ENCODE measurements at places on chromosomes 5 and 9.

DNA sequence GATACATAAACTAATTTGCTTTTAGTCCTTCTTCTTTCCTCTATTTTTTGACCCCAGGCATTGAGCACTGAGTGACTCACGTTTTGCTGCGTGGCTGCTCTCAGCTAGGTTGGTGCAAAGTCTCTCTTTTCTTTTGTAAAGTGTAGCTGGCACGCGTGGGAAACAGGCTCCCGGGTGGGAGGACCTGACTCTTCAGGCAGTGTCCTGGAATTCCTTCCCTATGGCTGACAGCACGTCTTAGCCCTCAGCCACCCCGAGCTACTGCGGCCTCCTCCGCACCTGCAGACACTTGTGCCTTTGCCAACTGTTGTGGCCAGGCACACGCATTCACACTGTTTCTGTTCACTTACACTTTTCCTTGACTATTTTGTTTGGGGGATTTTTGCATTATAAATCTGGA lies 877 bp upstream of the SCGB3A1 start:
- no peak for DNase-seq

GRCh38 chr9:76701441-76702039 lies 62.7 kb upstream of the PCA3 start:
- DNase-seq, result no peak

GRCh38 chr5:116671211-116671736 lies 96.7 kb upstream of the SEMA6A start:
- DNase-seq, result no peak

- DNase-seq, result peak; percentile 61
Measured at GRCh38 chr5:154850255-154851062, at the start of gene FAXDC2. TSS of gene FAXDC2 (minus strand) at chr5:154850603. CDS start at chr5:154838178, 12,425 bp downstream.

GRCh38 chr5:50463047-50463446 lies 22.0 kb upstream of the EMB start:
- no peak for DNase-seq

DNA sequence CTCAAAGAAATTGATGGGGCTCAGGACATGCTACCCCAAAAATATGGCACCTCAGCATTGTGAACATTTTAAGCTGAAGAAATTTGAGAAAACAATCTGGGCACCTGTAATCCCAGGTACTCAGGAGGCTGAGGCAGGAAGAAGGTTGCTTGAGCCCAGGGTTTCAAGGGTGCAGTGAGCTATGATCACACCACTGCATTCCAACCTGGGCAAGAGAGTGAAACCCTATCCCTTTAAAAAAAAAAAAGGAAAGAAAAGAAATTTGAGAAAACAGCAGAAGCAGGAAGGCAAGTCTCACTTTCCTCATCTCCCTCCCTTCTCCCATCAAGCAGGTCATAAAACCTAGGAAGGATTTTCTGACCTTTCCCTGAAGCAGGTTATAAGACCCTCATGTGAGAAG lies 23.6 kb downstream of the TPD52L3 start:
- no peak for DNase-seq

- DNase-seq, result peak; percentile 38
Measured at GRCh38 chr9:34589636-34590380, at the start of gene CNTFR. TSS of gene CNTFR (minus strand) at chr9:34589724. CDS start at chr9:34568981, 20,743 bp downstream.

GRCh38 chr9:116267021-116267420 lies 113.4 kb downstream of the PAPPA start:
- DNase-seq, result no peak

DNA sequence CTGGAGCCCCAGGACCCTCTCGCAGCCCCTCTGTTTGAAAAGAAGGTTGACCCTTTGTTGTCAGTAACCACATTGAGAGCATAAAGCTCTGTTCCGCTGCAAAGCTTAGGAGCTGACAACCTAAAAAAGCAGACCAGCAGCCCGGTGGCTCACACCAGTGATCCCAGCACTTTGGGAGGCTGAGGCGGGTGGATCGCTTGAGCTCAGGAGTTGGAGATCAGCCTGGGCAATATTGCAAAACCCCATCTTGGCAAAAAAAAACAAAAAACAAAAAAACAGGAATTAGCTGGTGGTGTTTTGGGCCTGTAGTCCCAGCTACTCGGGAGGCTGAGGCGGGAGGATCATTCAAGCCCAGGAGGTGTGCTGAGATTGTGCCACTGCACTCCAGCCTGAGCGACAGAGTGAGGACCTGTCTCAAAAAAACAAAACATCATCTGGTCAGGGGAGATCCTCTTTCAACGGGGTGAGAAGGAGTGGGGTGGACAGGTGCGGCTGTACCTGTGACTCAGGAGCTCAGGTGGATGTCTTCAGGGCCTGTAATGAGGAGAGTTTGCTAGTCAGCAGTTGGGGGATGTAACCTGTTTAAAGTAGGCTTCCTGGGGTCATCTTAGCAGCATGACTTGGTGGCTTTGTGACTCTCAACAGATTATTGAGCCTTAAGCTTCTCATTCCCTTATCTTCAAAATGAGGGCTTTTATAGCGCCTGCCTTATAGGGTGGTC lies 694 bp upstream of the REEP2 start:
- no peak for DNase-seq

DNA sequence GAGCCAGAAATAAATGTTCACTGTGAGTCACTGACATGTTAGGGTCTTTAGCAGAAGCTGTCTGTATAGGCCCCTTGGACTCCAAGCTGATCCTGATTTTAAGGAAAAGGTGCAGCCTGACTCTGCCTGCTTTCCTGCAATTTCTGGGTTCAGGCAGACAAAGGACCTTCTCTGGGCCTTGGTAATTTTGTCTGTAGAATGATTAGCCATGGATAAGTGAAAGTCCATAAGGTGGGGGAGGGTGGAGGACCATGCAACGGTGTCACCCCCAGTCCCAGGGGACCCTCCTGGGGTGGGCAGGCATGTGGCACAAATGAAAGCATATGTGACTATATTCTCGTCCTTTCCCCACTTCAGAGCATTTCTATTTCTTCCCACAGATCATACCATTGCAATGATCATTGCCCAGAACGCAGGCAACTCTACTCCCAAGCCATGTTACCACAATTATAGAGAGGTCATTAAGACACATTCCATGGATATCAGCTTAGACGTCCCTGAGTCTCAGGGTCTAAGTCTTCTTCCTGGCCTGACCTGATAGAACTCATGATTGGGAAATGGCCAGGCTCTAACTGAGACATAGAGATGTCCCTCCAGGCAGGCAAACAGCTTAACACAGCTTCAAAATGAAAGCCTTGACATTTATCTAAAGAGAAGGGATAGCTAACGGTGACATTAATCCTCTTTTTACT lies 157.9 kb upstream of the ALDH1B1 start:
- DNase-seq, result no peak

GRCh38 chr9:21968331-21969010 lies 25.7 kb downstream of the CDKN2A start:
- DNase-seq, result no peak

- no peak for DNase-seq
Measured at GRCh38 chr5:147167529-147167928, 67.3 kb upstream of the STK32A start.

DNA sequence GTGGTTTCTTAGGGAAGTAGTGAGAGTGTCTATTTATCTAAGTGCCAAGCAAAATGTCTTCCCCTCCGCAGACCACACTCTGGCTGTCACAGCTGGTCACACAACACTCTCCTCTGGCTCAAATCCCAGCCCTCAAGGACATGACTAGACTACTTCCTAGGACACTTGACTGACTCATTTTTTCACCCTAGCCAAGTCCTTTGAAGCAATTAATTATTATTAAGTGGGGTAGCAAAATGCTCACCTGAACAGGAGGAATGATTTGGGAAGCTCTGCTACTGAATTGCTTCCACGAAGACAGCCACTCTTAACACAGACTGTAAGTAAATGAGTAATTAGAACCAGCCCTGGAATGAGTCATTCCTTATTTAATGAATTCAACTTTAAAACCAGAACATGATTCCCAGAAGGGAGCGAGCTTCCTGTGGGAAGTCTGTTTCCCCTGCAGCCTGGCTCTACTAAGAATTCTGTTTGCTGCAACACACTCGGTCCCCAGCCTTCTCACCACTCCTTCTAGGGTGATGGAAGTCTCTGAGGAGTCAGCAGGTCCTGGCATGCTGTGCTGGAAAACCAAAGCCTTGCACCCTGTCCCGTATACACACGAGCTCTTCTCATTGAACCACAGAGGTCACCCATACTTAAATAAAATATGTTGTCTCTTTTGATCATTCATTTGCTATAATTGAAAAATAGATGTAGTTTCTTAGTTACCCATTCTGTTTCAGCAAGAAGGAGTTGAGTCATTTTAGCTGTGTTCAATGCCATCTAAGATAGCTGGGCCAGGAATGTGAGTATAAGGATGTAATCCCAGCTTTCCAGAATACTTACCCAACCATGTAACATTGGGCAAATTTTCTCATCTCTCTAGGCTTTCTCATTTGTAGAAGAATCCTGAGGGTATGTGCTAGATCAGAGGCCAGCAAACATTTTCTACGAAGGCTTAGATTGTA lies 218.6 kb upstream of the RASEF start:
- no peak for DNase-seq

- DNase-seq, result peak; percentile 78
Measured at GRCh38 chr9:37390759-37391158, 31.7 kb upstream of the GRHPR start.

GRCh38 chr5:61981886-61982285 lies 324.1 kb upstream of the KIF2A start:
- DNase-seq, result no peak

GRCh38 chr9:129717991-129718390 lies 34.9 kb downstream of the PTGES start:
- DNase-seq, result no peak

- DNase-seq, result no peak
Measured at GRCh38 chr9:116286297-116286696, 132.7 kb downstream of the PAPPA start.

DNA sequence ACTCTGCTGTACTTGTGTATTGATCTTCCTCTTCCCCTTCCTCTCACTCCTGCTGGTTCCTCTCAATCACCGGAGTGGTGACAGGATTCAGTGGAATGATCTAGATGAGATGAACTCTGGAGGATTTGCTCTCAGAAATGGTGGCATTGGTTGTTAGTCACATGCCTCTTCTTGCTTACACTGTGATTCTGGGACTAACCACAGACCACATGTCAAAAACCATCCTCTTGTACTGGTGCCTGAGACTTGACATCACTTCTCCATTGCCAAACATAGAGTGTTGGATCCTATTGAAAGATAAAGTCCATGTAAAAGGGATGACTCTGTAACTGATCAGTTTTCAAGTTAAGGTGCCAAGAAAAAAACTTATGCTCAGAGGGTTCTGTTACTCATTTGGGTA lies 506.5 kb downstream of the DMAC1 start:
- DNase-seq, result no peak

GRCh38 chr9:137892424-137893191 lies 15.0 kb downstream of the CACNA1B start:
- DNase-seq, result no peak

DNA sequence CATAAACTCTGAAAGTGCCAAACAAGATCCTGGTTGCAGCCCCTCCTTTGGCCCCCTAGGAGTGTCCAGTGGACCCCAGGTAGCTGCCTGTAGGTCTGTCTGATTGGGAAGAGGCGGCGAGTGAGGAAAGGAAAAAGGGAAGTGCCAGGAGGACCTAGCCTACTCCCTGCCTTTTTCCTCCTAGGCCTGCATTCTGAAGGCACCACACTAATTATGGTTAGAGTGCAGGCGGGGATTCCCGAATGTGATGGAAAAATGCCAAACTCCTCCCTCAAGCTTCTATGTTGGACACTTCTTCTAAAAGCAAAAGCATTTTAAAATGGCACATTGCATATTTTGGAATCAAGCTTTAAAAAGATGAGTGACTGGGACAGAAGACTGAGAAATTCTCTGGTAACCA lies 83.2 kb upstream of the SMIM15 start:
- DNase-seq, result peak; percentile 27

DNA sequence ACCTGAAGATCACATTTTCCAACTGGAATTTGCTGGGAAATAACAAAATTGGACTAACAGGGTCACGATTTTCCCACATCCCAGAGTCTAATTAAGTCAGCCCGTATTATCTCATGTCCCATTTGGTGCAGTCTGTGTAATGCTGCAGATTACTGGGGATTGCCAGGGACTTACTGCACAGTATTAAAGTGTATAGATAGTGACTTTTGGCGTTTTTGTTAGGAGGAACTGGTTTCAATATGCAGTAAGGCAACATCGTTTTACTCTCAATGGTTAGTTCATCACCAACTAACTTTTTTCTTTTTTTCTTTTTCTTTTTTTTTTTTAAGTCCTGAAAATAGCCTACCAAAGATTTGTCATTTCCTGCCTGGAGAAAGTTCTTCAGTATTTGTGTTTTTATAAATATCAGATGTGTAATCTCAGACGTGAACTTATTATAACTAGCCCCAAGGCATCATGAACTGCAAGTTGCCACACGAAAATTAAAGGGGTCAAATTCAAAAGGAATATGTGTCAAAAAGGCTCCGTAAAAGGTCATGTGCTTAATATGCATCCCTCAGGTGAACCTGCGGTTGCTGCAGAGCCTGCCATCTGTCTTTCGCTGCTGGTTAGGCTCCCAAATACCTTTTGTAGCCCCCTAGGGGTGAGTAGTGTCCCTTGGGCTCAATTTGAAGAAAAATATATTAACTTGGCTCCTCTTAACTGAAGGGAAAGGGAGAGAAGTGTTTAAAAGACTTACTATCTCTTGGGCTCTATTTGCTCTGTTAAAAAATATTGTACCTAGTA lies 176.7 kb upstream of the ADAMTSL1 start:
- DNase-seq, result no peak

DNA sequence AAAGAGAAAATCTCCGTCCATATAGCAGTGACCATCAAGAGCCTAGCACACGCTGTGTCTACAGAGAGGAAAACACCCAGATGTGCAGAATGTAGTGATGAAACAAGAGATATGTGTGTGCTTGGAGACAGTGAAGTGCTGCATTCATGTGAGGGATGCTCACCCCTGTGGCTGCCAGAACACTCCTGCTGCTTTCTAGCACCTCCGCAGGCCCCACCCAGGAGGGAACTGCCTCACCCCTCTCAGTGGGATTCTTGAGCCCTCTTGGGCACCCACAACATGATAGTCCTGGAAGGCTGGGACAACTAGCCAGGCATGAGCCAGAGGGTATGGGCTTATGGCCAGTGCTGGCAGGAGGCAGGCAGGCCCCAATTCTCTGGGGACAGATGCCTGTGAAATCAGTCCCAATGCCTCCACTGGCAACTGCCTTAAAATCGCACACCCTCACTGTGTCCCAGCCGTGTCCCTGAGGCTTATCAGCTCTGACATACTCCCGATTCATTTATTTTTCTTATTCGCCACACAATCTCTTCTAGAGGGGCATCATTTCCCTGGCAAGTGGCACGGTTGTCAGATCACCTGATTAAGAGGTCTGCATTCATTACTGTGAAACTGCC lies 73.2 kb upstream of the FSTL4 start:
- DNase-seq, result no peak

DNA sequence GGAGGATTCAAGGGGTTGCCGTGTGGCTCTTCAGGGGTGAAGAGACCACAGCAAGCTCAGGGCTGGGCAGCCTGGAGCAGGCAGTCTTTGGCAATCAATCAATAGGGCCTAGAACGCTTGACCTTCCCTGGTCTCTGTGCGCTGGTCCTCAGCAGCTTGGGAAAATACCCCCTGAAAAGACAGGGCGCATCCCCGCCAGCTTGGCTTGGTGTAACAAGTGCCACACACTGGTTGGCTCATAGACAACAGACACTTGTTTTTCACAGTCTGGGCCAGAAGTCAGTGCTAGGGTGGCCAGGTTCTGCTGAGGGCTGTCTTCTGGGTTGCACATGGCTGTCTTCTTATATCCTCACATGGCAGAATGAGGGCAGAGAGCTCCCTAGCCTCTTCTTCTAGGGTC lies 141.1 kb downstream of the HSD17B3 start:
- DNase-seq, result no peak

GRCh38 chr5:105688227-105688792 lies 1982.4 kb downstream of the EFNA5 start:
- no peak for DNase-seq

GRCh38 chr5:99061711-99062110 lies 132.9 kb upstream of the CHD1 start:
- DNase-seq, result no peak

GRCh38 chr5:85484982-85485574 lies 1100.4 kb upstream of the EDIL3 start:
- DNase-seq, result no peak
